ENCODE measurements at places on chromosomes 2 and 18.
A peak's percentile ranks its signal among the peaks of the same experiment; 100 is the strongest.

GRCh38 chr2:23203383-23203782, 181.6 kb upstream of the KLHL29 start:
- DNase-seq: no peak

DNA sequence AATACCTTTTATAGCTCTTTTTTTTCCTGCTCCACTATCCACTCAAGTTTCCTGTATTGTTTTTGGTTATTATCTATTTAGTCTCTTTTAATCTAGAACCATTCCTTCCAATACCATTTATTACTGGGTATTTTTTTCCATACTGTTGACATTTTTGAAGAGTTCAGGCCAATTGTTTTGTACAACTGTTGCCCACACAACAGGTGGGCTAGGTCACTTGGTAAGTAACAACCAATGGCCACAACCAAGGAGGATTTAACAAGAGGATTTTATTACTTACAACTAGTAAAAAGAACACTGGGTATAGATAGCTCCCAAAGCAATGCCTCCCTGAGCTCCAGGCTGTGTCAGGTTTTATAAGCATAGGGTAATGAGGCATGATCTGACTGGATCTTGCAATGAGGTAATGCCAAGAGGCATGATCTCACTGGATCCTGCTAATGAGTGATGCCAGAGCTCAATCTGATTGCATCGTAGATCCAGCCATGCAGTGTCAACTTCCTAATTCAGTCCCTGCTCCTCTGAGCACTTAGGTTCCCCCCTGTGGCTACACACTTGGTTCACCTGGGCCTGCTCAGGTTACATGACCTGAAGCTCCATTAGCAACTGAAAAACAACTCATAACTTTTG, 7.1 kb upstream of the CEP68 start:
- no peak for DNase-seq

- DNase-seq: no peak
These were observed 673 bp upstream of the SMCHD1 start for GRCh38 chr18:2654928-2655177.

DNA sequence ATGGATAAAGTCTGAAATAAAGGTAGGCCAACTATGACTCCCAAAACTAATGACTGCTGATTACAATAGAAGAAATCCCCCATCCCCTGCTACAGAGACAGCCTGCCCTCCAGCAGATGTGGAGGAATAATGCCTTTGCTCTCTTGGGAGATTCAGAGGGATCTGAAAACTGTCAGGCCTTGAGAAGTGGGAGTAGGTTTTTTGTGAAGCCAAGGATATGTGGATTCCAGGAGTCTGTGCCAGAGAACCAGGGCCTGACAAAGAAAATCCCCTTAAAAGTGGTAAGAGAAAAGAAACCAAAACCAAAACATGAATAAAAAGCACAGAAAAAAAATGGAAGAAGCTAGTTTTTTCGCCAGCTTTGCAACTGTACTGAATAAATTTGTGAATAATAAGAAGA, 397.6 kb downstream of the ZNF521 start:
- no peak for DNase-seq

- no peak for DNase-seq
These were observed 43.3 kb downstream of the WDPCP start for GRCh38 chr2:63545023-63545422.

- DNase-seq: peak; percentile 75
These were observed at the start of gene CDC42EP3 for GRCh38 chr2:37671009-37671815. CDC42EP3 (minus strand) TSS chr2:37671642; CDS start chr2:37646587, 25,055 bp downstream.

DNA sequence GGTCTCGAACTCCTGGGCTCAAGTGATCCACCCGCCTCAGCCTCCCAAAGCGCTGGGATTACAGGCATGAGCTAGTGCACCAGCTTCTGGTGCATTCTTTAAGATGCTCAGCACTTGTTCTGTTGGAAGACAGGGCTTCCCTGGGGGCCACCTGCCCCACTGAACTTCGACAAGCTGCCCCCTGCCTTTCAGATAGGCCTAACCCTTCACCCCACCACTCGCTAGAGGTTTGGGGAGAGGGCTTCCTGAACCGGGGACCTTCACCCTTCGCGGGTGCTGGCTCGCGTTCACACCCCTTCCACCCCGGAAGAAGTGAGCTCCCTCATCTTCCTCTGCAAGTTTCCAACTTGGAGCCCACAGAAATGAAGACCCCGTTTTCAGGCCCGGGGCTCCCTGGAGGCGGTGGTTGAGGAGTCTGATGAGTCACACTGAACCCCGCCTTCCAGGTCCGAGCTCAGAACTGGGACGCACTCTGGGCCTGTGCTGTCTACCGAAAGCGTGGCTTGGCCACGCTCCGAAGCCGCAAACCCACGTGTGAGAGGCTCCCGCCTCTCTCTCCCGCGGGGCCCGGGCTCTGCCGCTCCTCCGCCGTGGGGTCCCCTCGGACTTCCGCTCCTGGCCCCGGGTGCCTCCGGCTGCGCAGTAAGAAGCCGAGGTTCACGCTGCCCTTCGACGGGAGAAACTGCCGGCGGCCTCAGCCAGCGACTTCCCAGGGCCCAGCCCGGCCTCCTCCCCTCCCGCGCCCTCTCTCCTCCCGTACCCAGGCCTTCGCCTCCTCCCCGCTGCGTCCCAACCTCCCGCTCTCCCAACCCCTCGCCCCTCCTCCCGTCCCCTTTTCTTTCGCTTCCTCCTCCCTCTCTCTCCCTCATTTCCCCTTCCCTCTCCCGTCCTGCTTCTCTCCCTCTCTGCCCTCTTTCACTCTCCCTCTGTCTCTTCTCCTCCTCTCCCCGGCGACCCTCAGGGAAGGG, 47.5 kb upstream of the SP3 start:
- peak; percentile 62 for DNase-seq

GRCh38 chr2:232574674-232575403, 24.4 kb downstream of the EIF4E2 start:
- DNase-seq: no peak

GRCh38 chr2:113977660-113978523, 88.0 kb downstream of the ACTR3 start:
- DNase-seq: no peak

DNA sequence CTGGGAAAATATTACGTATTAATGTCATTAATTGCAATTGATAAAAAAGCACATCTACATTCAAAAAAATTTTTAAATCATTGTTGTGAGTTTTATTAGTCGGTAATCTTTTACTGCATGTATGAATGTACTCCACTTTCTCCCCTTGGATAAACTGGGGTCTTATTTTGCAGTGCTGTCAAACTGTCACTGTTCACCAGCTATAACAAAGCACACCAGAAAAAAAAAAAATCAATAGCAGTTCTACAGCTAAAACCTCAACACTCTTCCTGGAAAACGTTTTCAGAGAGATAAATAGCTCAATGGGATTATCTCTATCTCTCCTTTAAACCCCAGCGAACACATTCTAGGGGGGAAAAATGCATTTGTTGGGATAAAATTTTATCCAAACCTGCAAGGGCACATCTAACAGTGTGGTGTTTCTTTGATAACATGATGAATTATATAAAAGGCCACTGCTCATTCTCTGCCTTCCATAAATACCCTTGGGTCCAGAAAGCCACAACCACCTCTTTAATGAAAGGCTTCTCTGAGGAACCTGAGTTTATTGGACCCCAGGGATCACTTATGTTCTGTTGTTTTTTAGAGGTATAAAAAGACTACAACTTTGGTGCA, 219.9 kb downstream of the CDH20 start:
- DNase-seq: no peak

- peak; percentile 1 for DNase-seq
These were observed 1139.4 kb upstream of the GYPC start for GRCh38 chr2:125516496-125517109.

DNA sequence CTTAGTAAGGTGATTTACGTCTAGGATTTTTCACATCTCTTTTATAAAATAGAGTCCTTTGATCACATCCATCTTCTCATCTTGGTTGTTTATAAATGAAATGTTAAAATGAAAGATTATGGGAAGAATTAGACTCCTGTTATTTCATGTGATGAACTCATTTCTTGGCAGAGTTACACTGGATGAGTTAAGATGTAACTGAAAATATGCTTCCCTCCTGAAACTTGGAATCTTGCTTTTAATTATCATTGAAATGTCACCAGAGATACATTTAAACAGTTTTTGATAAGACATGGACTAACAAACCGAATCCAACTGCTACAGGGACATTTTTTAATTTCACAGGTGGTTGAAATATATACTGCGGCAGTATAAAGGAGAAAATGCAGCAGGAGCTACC, 274.0 kb downstream of the DLGAP1 start:
- DNase-seq: no peak

DNA sequence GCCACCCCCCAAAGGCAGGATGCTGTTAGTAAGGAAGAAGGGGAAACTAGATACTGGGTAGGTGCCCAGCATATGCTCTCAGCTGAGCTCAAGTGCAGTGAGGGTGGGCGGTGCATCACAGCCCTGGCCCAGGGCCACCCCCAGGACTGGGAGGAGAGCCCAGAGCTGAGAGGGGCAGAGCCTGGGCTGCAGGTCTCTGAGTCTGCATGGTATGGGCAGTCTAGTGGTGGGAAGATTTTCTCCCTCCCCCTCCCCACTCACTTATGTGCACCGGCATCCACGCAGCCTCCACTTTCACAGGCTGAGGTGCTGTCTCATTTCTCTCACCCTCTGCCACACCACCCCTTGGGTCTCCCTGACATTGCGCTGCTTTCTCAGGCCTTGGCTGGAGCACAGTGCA, 48.5 kb upstream of the CAB39 start:
- no peak for DNase-seq

- DNase-seq: no peak
These were observed 347.6 kb upstream of the VRK2 start for GRCh38 chr2:57698935-57699449.

DNA sequence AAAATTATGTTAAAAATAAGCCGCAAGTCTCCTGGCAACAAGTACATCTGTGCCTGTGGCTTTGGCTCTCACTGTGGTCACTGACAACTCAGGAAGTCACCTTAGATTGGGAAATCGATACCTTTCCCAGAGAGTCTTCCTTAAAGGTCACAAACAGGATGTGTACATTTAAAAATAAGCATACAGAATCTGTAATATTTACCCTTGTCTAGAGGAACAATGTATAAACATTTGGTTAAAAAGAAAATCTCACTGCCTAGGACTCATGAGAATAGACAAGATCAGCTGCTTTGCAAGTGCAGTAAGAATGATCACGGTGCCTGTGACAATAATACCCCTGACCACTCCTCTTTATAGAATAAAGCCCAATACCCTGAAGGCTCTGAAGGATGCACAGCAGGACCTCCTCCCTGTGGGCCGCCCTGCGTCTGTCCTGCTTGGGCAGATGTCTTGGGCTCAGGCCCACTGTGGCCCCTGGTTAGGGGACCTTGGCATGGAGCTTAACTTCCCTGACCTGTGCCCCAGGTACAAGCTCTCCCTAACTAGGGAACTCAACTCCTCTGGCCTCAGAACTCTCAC, 98.0 kb upstream of the MGAT4A start:
- DNase-seq: no peak

GRCh38 chr2:27298391-27299080, 9.7 kb downstream of the UCN start:
- DNase-seq: peak; percentile 6

GRCh38 chr2:236896688-236897087, 189.0 kb upstream of the COPS8 start:
- no peak for DNase-seq

GRCh38 chr2:96359310-96359709, 23.7 kb downstream of the NCAPH start:
- no peak for DNase-seq

DNA sequence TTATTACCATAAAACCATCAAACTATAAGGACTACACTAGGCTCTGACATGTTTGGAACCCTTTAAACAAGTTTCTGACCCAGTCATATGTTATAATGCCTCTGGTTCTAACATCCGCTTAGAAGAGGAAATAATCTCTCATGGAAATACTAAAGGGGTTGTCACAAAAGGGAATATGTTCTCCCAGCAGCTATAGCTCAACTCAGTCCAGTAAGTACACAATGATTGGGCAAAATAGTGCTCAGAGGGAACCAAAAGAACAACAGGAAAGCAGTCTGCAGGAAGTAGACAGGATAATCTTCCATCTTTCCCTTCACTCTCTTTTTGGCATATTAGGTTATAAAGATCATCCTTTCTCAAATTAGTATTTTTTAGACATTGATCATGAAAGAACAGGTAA, 4.3 kb downstream of the SRBD1 start:
- DNase-seq: no peak

- DNase-seq: no peak
These were observed 83.2 kb downstream of the GYPC start for GRCh38 chr2:126739141-126739540.

DNA sequence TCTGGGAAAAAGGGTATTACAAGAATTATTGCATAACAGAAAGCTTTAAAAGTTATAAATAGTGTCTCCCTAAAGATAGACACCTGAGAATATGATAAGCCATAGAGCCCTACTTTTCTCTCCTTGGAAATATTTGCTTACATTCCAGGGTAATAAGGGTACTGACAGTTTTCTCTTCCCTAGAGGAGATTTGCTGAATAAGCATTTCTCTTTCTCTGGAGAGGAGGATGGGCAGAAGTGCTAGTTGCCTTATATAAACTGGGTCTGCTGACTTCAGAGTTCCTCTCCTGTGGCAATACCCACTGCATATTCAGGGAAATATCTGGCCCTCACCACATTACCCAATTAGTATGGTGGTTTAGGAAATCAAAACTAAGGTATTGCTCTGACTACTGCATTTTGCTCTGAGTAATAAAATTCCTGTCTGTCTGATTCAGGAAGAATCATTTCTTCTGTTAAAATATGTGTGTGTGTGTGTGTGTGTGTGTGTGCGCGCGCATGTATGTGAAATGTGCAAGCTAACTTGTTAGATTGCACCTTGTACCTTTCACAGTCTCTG, 1391.3 kb downstream of the DSC3 start:
- DNase-seq: peak; percentile 44

- DNase-seq: no peak
These were observed 86.0 kb downstream of the DTNA start for GRCh38 chr18:34796035-34796657.

- DNase-seq: no peak
These were observed 34.4 kb upstream of the PDIA6 start for GRCh38 chr2:10847008-10847407.

GRCh38 chr2:96092951-96093350, 23.4 kb downstream of the ADRA2B start:
- DNase-seq: no peak

DNA sequence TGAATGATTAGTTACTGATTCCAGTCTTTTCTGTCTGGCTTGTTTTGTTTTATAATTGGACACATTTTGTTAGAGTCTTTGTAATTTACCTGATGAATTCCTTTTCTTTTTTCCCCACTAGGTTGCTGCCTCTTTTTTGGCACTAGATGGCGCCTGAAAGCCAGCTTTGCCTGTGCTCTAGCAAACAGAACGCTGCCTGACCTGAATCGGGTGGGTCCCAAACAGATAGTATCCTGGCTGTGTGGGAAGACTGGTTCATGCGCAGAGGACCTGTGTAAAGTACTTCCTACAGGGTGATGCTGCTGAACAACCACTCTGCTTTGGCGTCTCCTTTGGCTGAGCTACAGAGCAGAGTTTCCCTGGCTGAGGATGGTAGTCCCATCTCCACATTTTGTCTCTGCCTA, 288.2 kb downstream of the IKZF2 start:
- DNase-seq: peak; percentile 2

- DNase-seq: no peak
These were observed 207.0 kb downstream of the LDLRAD4 start for GRCh38 chr18:13425357-13426091.

DNA sequence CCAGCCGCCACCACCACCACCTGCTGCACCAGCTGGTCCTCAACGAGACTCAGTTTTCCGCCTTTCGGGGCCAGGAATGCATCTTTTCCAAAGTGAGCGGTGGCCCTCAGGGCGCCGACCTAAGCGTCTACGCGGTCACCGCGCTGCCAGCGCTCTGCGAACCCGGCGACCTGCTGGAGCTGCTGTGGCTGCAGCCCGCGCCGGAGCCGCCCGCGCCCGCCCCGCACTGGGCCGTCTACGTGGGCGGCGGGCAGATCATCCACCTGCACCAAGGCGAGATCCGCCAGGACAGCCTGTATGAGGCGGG, 1.6 kb downstream of the LRATD1 start:
- DNase-seq: no peak
